ENCODE measurements at places on chromosomes 1 and 21.

- no peak for DNase-seq
These were observed 12.0 kb upstream of the PRDM15 start for GRCh38 chr21:41891132-41891531.

GRCh38 chr1:228930479-228930957 is 195.2 kb downstream of the RHOU start:
- no peak for DNase-seq

- DNase-seq, result no peak
These were observed 642.7 kb downstream of the NPHP4 start for GRCh38 chr1:5349526-5349925.

- DNase-seq, result no peak
These were observed 37.7 kb downstream of the SH3BGR start for GRCh38 chr21:39489380-39489924.

- no peak for DNase-seq
These were observed 29.2 kb upstream of the CNTN2 start for GRCh38 chr1:205013683-205014367.

DNA sequence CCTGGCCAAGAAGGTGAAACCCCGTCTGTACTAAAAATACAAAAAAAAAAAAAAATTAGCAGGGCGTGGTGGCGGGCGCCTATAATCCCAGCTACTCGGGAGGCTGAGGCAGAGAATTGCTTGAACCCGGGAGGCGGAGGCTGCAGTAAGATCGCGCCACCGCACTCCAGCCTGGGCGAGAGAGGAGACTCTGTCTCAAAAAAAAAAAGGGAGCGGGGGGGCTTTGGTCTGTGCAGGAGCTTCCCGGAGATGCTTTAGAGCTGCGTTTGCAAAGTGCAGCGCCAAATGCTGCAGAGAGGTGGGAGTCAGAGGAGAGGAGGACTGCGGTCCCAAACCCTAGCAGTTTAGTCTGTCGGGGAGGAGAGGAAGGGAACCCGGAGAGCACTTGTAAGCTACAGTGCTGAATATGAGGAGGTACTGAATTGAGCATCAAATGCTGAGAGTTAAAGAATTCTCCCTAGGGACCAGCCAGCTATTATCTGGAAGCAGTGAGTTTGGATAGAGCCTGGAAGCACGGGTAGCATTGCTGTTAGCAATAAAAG is 569 bp downstream of the FALEC start:
- DNase-seq, result no peak

- no peak for DNase-seq
These were observed 6.7 kb downstream of the CENPF start for GRCh38 chr1:214609692-214610091.

GRCh38 chr1:29983321-29983720 is 740.1 kb downstream of the MATN1 start:
- DNase-seq, result no peak

- DNase-seq, result no peak
These were observed 7.2 kb upstream of the CDC73 start for GRCh38 chr1:193114485-193115095.

DNA sequence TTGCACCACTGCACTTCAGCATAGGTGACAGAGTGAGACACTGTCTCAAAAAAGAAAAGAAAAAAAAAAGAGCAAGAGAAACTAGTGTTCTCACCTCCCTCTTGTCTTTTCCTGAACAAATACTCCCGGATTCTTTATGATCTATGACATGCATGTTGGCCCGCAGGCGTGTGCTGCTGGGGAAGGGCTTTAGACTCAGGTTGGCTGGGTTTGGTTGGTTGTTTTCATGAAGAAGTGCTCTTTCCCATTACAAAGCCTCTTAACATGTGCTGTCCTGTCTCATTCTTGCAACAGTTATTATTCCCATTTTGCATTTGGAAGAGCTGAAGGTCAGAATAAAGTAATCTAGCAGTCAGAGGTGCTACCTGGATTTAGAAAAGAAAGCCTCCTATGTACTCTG is 79.5 kb downstream of the TRABD2B start:
- no peak for DNase-seq

GRCh38 chr1:65469126-65469888 is 48.8 kb downstream of the LEPR start:
- no peak for DNase-seq

DNA sequence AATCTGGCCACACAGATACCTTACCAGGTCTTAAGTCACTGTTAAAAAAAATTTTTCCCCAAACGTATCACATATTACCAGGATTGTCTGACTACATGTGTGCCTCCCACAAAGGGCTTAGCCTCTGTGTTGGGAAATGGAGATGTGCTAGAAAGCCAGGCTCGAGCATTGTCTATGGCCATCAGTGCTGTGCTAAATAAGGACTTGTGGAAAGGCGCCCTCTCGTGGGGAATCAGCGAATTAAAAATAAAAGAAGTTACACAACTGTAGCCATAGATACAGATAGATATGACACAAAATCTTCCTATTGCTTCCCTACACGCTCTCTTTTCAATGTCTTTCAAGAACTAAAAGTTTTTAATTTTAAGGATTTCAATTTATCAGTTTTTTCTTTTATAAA is 47.5 kb upstream of the CRNN start:
- DNase-seq, result peak; percentile 38

GRCh38 chr1:58884706-58885661 is 101.1 kb upstream of the JUN start:
- no peak for DNase-seq

DNA sequence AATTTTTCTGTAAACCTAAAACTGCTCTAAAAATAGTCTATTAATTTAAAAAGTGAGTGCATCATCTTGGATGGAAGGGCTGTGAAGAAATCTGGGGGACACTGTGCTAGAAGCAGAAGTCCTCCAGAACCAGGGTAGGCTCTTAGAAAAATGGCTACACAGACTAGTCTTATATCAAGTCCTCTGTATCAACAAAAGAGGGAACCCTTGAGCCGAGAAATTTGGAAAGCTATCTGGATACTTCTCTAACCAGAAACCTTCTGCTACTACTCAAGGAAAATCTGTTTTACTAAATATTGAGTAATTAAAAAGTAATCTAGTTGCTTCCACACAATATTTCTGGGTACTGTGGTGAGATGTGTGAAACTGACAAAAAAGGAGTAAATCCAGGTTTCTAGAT is 92.1 kb downstream of the WDR3 start:
- no peak for DNase-seq

- no peak for DNase-seq
These were observed 119.0 kb upstream of the UBE2U start for GRCh38 chr1:64084451-64084850.

DNA sequence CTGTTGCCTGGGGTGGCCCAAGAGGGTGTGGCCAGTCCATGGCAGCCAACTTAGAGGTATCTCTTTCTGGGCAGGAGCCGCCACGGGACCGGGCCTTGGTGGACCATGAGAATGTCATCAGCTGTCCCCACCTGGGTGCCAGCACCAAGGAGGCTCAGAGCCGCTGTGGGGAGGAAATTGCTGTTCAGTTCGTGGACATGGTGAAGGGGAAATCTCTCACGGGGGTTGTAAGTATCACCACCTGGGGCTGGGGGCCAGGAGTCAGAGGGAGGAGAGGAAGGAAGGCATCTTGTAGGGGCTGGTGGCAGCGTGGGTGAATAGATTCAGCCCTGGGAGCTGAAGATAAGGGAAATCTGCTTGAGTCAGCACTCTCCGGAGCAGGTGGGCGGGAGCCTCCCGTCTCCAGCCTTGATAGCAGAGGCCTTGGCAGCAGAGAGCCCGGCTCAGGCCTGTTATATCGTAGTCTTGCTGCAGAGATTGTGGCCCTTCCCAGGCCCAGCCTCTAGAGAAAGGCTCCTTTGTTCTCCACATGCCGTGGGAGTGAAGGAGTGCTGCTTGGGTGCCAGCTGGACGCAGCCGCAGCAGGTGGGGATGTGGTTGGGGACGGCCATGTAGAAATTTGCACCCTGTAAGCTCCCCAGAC is 25.4 kb downstream of the PHGDH start:
- DNase-seq, result no peak

GRCh38 chr1:204959374-204959773 is 83.6 kb upstream of the CNTN2 start:
- no peak for DNase-seq

All from SIG-M5 (cell line).